ENCODE measurements at places on chromosomes 3 and 15. TPM values are rescaled to one million over a fixed set of nuclear protein-coding genes. Genes with fewer than 3 reads are reported as not detected.

Gene SLC22A14
- not detected for total RNA-seq

Gene MAP4
- total RNA-seq, result 31.0 TPM

DNA sequence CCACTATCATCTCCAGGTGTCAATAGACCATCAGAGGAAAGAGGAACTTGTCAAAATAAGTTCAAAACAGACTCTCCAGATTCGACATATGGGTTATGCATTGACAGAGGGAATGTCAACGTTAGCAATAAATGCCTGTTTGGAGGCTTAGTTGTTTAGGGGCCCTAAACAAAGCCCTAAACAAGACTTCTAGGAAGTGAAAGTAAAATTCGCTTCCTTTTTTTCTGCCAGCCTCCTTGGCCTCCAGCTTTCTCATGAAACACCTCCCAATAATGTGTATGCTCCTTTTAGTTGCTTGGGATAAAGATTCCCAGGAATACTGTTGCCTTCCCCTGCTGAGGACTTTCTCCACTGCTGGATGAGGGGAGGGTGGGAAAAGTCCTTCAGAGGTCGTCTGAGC is 70.9 kb upstream of the ARNT2 start:
- H3K36me3 ChIP-seq, result no peaks in the 10 kb centered on the region
- no peak overlapping the region for H3K27ac ChIP-seq
- no peaks in the 10 kb centered on the region for H3K4me1 ChIP-seq
- no peaks in the 10 kb centered on the region for H3K27me3 ChIP-seq
- DNase-seq, result no peak

DNA sequence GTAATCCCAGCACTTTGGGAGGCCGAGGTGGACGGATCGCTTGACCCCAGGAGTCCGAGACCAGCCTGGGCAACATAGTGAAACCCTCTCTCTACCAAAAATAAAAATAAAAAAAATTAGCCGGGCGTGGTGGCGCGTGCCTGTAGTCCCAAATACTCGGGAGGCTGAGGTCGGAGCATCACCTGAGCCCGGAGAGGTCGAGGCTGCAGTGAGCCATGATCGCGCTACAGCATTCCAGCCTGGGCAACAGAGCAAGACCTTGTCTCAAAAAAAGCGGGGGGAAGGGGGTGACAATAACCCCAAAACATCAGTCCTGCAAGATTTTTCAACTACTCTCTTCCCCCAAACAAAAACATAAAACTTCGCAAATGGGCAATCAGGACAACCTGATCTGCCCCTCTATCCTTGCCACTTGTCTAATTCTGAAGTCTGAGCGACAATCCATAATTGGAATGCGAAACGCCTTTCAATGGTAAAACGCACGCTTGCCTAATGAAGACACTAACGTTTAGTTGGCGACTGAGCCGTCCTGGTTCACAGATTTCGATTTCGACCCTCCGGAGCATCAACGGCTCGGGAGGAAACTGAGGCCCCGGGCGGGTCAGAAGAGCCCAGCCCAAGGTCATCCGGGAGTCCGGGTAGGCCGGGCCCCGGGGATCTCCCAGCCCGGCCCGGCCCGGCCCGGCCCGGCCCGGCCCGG is 868 bp downstream of the BTBD1 start:
- H3K27ac ChIP-seq, result peak overlapping the region; percentile 99
- H3K4me3 ChIP-seq, result peak overlapping the region; percentile 98
- no peak for DNase-seq
- H3K36me3 ChIP-seq, result peaks cover 3% of the 10 kb centered on the region
- peaks cover 58% of the 10 kb centered on the region for H3K4me1 ChIP-seq

Gene SNX22
- 41.1 TPM for total RNA-seq

Gene SERINC4
- total RNA-seq, result not detected

GRCh38 chr15:39837454-39837853 is 54.8 kb upstream of the FSIP1 start:
- no peak for DNase-seq
- H3K4me3 ChIP-seq, result no peak overlapping the region
- no peaks in the 10 kb centered on the region for H3K27me3 ChIP-seq
- no peak overlapping the region for H3K27ac ChIP-seq

DNA sequence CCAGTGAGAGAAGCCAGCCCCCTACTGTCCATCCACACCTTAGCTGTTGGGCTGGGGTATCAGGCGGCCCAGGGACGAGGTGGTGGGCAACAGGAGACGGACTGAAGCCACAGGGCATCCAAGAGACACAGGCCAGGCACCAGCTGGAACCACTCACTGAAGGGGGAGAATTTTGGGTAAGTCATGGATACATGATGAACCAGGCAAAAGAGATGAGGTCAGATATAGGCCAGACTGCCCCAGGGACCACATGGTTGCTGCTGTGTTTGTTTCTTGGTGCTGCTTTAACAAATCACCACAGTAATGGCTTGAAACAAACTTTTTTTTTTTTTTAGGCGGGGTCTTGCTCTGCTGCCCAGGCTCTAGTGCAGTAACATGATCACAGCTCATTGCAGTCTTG is 66.4 kb downstream of the SEMA5B start:
- DNase-seq, result no peak
- H3K36me3 ChIP-seq, result no peaks in the 10 kb centered on the region
- H3K4me1 ChIP-seq, result peaks cover 6% of the 10 kb centered on the region

Gene RPL39L
- not detected for total RNA-seq

GRCh38 chr3:53223541-53223966 is 32.3 kb downstream of the TKT start:
- DNase-seq, result no peak
- no peak overlapping the region for H3K27ac ChIP-seq
- peaks cover 52% of the 10 kb centered on the region for H3K36me3 ChIP-seq

DNA sequence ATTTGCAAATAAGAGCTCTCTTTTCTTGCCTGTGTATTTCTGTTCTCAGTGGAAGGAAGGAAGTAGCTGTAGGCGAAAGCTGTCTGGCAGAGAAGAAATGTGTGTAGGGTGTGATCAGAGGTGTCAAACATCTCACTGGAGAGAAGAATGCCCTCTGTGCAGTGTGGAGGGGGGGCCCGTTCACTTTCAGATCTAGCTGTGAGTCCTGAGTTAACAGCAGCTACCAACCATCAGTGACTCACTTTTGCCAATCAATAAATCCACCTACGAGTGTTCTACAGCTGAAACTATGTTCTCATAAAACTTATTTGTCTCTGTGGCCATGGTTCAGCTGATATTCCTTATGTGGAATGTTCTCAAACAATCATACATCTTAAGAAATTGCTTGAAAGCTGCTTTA is 103.7 kb downstream of the FRMD4B start:
- H3K4me3 ChIP-seq, result no peak overlapping the region
- peak; percentile 72 for DNase-seq
- H3K27me3 ChIP-seq, result no peaks in the 10 kb centered on the region
- no peaks in the 10 kb centered on the region for H3K36me3 ChIP-seq
- H3K27ac ChIP-seq, result no peak overlapping the region

Gene HYAL1
- total RNA-seq, result 5.3 TPM

DNA sequence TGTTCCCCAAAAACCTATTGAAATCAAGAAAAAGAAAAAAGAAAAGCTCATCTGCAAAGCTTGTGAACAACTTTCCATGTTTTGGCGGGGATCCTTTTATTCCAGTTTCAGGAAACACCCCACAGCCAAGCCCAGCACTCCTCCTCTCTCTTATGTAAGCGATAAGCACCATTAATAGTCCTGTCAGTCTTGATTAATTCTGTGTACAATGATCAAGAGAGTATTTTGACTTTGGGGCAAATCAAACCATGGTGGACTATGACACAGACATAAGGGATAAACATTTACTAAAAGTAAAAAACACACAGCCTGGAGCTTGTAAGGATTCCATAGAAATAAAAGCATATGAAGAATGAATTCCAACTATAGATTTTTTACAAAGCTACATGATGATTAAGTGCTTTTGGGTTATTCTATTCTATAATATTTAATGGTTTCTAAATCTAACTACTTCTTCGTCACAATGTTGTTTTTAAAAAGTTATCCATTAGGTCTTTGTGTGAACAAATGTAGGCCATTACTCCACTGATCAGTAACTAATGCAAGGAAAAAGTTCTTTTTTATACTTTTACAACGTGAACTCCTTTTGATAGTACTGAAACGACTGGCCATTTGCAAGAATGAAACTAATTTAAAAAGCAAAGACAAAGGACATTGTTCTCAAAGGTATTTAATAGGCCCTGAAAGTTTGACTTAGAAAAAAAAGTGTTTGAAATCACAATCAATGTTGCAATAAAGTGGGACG is 106.5 kb downstream of the KCNAB1 start:
- H3K4me3 ChIP-seq, result no peak overlapping the region
- H3K27me3 ChIP-seq, result no peaks in the 10 kb centered on the region
- DNase-seq, result peak; percentile 27
- H3K27ac ChIP-seq, result no peak overlapping the region
- no peaks in the 10 kb centered on the region for H3K4me1 ChIP-seq

DNA sequence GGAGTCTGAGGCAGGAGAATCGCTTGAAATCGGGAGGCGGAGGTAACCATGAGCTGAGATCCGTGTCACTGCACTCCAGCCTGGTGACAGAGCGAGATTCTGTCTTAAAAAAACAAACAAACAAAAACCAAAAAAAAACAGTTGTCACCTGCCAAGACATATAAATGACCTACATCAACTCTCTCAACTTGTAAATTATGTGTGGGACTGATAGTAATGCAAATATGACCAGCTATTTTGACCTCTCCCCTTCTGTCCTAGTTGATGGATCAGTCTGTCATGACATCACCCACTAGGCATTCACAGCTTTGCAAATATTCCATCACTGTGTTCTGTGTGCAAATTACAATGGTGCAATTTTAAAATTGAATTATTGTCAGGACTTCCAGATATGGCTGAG is 175.4 kb downstream of the EBLN2 start:
- no peak overlapping the region for H3K27ac ChIP-seq
- DNase-seq, result no peak
- H3K4me1 ChIP-seq, result no peaks in the 10 kb centered on the region
- H3K36me3 ChIP-seq, result no peaks in the 10 kb centered on the region
- no peaks in the 10 kb centered on the region for H3K27me3 ChIP-seq
- H3K4me3 ChIP-seq, result no peak overlapping the region

Gene HTD2
- total RNA-seq, result not detected

GRCh38 chr3:3627114-3627513 is 172.1 kb upstream of the LRRN1 start:
- H3K36me3 ChIP-seq, result no peaks in the 10 kb centered on the region
- H3K4me1 ChIP-seq, result no peaks in the 10 kb centered on the region
- H3K27ac ChIP-seq, result no peak overlapping the region
- H3K27me3 ChIP-seq, result no peaks in the 10 kb centered on the region

DNA sequence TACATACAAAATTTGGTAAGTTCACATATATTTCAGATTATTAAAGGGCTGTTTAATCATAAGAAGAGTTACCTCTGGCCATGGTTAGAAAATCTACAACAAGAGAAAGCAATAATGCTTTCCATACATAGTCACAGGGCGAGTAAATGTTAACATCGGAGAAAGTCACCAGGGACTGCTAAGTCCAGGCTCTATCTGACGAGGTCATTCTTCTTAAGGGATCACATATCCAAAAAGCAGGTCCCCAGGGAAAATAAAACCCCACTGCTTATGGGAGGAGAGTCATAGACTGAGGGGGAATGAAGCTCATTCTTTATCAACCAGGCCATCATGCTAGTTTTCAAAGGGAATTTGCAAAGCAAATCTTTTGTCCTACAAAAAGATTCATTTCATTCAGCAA is 3.1 kb downstream of the PCYT1A start:
- no peaks in the 10 kb centered on the region for H3K27me3 ChIP-seq
- H3K27ac ChIP-seq, result no peak overlapping the region
- peaks cover 81% of the 10 kb centered on the region for H3K4me1 ChIP-seq
- H3K4me3 ChIP-seq, result no peak overlapping the region
- DNase-seq, result no peak
- H3K36me3 ChIP-seq, result no peaks in the 10 kb centered on the region
